AG04449 (cell line): ENCODE measurements at places on chromosomes 7 and 10.
A peak's percentile ranks its signal among the peaks of the same experiment; 100 is the strongest.

DNA sequence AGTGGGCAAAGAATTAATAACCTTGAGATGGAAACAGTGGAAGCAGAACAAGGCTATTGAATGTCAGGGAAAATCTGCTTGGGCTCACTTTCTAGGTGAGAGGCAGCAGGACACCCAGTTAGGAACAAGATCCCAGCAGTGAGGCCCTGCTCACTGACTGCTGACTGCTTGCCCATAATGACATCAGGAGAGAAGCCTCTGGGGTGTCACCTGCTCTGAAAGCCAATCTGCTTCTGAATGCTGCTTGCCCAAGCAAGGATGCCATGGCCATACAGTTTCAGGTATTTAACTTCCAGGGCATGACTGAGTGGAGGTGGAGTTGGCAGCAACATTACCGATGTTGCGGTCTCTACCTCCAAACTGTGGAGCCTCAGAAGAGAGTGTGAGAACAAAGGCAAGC lies 11.7 kb upstream of the WAPL start:
- no peak for DNase-seq

GRCh38 chr10:69817078-69817581 lies 15.4 kb downstream of the COL13A1 start:
- DNase-seq = no peak

DNA sequence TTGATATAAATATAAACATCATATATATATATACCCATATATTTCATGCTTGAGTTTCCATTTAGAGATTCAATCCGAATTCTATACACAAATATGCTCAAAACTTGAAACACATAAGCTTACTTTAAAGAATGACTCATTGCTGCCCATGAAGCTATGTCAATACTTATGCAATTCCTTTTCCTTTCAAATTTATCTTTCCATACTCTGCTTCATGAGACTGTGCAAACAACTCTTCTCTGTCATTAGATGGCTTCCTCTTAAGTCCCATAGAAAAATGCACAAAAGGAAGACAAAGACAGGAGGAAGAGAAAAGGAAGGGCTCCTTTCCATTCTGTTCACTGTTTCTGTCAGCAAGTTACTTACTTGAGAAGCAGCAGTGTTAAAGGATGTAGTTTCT lies 895.7 kb upstream of the SORCS1 start:
- DNase-seq = no peak

- no peak for DNase-seq
These were observed 10.4 kb upstream of the ZNF22 start for GRCh38 chr10:44990302-44990655.

DNA sequence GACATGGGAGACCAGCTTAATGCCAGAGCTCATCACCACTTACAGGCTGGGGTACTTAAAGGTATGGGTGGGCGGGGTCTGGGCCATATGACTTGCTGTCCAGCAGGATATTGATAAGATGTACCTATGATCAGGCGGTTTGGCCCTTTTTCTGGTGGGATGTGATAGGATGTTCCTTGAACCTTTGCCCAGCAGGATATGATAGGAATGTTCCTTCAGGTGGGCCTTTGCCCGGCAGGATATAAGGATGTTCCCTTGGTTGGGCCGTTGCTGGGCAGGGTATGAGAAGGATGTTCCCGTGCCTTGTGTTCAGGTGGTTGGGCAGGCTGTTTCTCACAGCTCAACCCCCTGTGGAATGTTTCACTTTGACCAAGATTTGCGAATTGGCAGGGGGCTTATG lies 187.2 kb upstream of the CXCL12 start:
- no peak for DNase-seq

- no peak for DNase-seq
These were observed 612.0 kb downstream of the CNTNAP2 start for GRCh38 chr7:146728611-146729010.

GRCh38 chr7:5646846-5647245 lies 134.6 kb downstream of the RNF216 start:
- DNase-seq = no peak

GRCh38 chr10:15571575-15571974 lies 148.1 kb downstream of the ITGA8 start:
- DNase-seq = peak; percentile 7

DNA sequence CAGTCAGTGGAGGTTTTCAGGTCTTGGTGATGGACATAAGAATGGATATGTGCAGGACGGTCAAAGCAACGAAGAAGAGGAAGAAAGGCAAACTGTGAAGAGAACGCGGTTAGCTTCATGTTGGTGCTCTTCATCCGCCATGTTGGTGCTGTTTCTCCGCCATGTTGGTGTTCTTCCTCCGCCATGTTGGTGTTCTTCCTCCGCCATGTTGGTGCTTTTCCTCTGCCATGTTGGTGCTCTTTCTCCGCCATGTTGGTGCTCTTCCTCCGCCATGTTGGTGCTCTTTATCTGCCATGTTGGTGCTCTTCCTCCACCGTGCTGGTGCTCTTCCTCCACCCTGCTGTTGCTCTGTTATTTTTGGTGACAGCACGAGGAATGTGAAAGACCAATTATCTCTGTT lies 95.4 kb downstream of the DOCK1 start:
- DNase-seq = no peak

GRCh38 chr7:158186864-158187693 lies 400.5 kb downstream of the PTPRN2 start:
- DNase-seq = no peak

- no peak for DNase-seq
These were observed 526.0 kb downstream of the CCSER2 start for GRCh38 chr10:84854439-84854838.
